ENCODE measurements at places on chromosomes 16 and 17.

GRCh38 chr16:52469775-52470174 is 77.2 kb downstream of the TOX3 start:
- no peak for DNase-seq

DNA sequence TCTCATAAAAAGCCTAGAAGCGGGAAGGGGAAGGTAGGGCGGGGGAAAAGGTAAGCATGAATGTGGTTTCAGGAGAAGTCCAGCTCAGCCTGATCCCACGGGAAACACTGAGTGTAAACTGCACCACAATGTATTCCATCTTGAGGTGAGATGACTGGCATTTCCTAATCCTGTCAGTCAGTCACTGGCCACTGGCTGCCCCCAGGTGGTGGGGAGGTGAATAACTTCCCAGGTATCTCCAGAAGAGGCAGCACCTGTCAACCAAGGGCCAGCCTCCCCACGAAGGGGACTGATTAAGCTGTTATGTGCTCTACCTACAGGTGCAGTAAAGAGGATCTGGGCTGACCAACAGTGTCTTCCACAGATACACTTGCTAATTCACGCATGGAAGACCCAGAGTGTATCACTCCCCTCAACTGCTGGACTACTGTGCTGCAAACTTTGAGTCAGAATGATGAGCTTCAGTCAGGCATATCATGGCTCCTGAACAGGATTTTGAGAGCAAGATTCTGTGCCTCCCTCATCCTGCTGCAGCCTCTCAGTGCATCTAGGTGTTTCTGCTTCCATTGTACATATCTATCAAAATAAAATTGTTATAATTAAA is 108.5 kb upstream of the CCL2 start:
- DNase-seq, result no peak

GRCh38 chr17:7782240-7782639 is 51.8 kb upstream of the KDM6B start:
- no peak for DNase-seq

DNA sequence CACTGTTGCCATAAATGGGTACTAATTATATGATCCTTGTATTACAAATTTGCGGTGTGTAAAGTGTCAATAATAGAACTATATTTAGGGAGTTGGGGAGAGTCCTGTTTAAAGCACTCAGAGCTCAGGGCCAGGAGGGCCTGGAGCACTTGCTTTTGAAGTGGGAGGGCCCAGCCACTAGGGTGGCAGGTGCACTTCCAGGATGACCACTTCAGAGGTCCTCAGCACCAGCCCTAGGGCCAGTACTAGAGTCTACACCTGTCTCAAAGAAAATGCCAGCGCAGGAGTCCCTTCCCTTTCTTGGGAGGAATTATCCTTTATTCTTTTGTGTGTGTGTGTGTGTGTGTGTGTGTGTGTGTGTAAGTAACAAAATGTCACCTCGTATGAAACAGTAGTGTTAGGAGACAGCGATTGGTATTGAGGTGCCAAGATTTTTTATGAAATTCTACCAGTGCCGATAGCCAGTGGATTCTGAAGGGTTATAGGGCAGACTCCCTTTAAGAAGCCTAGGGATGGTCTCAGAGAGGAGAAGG is 31.9 kb downstream of the MYO18A start:
- no peak for DNase-seq

DNA sequence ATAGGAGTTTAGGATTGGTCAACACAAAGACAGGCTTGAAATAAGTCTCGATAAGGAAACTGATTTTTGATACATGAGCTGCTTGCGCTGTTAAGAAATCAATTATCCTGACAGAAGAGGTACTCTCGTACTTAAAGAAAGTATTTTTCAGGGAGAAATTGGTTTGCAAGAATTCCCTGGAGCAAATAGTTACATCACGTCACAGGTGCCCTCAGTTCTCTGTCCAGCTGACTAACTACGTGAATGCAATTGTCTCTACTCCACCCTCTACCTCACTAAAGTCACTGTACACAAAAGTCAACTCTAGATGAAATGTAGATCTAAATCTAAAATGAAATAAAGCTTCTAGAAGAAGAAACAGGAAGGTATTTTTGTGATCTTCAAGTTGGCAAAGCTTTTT is 130.6 kb upstream of the KCNJ16 start:
- DNase-seq, result no peak

DNA sequence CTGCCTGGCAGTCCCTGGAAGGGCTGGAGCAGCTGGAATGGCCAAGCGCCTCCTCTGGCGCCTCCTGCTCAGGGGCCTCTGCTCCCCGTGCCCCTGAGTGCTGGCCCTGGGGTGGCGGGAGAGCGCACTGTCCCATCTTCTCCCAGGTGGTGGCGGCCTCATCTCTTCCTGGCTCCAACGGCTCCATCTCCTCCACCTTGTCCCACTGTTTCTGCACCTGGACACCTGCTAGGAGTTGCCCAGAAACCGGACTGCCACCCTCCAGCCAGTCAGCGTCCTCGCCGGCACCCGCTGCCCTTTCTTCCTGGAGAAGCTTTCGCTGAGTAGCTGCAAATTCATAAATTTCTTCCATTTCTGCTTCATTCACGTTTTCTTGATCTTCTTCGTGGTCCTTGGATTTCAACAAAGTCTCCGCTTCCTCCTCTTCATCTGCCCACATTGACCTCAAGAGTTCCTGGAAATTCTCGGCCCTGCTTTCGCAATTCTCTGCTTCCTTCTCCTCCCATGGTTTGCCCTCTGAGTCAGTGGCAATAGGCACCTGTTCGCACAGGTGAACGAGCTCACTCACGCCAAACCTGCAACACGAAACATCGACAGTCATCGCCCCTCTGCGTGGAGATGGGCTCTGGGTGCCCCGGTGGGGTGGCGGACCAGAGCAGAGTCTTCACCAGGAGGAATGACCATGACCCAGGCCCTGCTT is 13.7 kb upstream of the NLRC3 start:
- DNase-seq, result no peak

DNA sequence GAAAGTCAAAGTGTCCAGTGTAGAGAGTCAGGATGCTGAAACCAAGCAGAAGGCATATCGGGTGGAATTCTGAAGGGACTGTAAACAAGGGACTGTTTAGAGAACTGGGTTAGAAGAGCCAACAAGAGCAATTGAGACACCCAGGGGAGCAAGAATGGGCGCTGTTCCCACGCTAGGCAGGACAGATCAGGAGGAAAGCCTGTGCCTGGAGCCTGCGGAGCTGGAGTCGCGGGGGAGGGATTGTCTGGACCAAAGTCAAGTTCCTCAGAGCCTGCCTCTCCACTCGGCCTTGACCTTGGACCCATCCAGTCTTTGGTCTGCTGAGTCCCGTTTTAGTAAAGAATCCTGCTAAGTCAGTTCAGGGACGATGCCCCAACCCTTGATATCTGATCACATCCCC is 14.7 kb upstream of the KLHL36 start:
- no peak for DNase-seq

Data from globus pallidus (tissue), 1 donor.